ENCODE measurements at places on chromosomes 4 and X.

DNA sequence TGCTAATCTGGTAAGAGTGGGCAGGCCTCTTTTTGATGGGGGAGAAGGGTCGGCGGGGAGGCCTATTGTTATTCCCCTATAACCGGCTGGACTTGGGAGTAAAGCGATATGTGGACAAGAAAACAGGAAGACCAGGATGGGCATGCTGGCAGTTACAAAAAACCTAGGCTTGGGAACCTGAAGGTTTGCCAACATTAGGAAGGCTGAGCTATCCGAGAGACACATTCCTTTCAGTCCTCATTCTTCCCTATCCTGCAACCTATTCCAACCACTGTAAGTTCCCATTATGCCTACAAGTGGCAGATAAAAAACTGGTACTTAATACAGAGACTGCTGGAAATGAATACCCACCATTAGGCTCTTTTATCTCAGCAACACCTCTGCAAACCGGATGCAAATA lies 32.4 kb upstream of the CT47C1 start:
- no peak for DNase-seq

DNA sequence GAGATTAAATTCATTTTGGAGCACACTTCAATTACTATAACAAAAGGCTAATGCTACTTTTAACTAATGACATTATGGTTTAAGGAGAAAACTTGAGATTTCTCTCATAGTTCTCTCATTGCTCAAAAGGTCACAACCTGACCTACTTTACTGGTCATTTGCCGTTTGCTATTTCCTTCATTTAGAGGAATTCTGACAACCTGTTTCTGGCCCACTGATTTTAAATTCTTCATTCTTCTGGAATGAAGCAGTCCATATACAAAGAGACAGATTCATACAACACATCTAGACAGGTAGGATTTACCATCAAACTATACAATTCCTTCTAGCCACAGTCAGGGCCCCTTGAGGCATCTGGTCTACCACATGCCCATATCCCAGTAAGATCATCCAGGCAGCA lies 14.2 kb downstream of the RNF150 start:
- DNase-seq: no peak

- DNase-seq: no peak
These were observed 90.4 kb upstream of the RASGEF1B start for GRCh38 chr4:81562093-81562492.

- no peak for DNase-seq
These were observed 62.9 kb downstream of the NELFA start for GRCh38 chr4:1945912-1946311.

GRCh38 chr4:1305781-1306455 lies 16.2 kb downstream of the MAEA start:
- DNase-seq: no peak

DNA sequence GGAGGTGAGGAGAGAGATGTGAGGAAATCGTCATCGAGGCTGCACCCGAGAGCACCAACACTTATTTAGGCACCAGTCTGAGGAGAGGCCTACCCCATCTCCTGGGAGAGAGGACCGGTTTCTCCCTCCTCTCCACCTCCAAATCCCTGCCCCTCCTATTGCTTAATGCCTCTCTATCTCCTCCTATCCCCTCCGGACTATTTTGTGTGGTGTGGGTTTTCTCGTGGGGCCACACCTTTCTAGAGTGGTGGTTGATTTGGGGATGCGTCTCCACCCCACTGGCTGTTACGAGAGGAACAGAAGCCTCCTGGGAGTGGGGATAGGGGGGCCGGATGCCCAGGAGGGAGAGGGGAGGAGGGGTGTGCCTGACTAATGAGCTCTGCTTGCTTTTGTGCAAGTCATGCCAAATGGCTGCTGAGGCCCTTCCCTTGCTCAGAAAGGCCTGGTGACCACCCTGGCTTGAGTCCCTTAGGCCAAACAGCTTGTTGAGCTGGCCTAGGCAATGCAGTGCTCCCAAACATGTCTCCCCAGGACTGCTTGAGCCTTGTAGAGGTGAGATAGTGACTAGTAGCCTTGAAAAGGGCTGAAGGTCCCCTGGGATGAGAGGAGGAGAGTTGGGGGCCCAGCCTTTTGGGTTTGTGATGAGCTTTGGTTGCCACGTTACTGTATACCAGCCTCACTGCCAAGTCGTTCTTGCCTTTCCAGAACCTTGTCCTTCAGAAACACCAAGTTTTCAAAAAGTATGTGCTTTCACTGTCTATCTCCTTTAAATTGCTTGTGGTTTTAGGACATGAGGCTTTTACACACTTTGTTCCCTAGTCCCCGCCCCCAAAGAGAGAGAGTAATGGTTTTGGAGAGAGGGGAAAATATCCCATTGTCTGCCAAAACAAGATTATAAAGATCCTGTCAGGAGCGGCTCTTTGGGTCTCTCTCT lies 1.2 kb downstream of the MSN start:
- peak; percentile 53 for DNase-seq

- DNase-seq: peak; percentile 14
These were observed 5.7 kb downstream of the TCEANC start for GRCh38 chrX:13658602-13659001.

DNA sequence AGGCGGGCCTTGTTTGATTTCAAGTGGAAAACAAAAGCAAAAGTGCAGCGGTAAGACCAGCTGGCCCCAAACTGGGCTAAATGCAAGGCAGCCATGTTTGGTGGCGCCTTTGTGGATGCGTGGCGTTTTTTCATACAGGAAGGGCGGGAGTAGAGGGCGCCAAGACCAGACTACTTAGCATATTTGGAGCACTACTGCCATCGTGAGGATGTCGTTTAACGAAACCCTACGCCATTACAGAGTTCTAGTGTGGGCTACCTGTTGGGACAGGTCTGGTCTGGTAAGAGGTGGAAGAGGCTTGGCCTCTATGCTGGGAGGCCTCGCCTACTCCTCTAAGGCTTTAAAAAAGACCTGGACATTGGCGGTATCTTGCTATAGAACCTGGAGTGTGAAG lies 230.7 kb upstream of the STK26 start:
- DNase-seq: peak; percentile 88

- DNase-seq: peak; percentile 94
These were observed at the start of gene ATP8A1 for GRCh38 chr4:42656944-42657792. TSS of gene ATP8A1 (minus strand) at chr4:42657105. CDS start at chr4:42656873, 232 bp downstream.

- DNase-seq: no peak
These were observed 158.1 kb downstream of the MGST2 start for GRCh38 chr4:139823746-139824145.

- DNase-seq: no peak
These were observed 1.7 kb downstream of the SLAIN2 start for GRCh38 chr4:48343035-48343434.

DNA sequence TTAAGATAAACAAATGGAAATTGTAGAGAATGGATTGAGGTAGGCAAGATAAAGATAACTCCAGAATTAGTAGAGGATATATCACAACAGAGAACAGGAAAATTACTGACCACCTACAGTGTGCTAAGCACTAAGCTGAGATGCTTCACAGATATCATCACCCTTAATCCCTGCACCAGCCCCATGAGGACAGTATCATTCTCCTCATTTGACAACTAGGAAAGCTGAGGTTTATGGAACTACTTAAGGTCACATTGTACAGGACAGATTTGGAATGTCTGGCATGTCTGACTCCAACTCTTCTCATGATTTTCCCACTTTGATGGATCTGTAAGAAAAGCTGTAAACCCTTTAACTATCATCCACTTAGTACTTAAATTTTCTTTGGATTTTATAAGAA lies 95.5 kb downstream of the CASK start:
- no peak for DNase-seq

GRCh38 chr4:113394730-113395530 lies 345.5 kb downstream of the ANK2 start:
- peak; percentile 70 for DNase-seq

- no peak for DNase-seq
These were observed 2.2 kb downstream of the RBM10 start for GRCh38 chrX:47146936-47147859.

GRCh38 chrX:124501586-124501985 lies 155.2 kb downstream of the SH2D1A start:
- DNase-seq: no peak

- DNase-seq: no peak
These were observed 23.8 kb downstream of the SSX1 start for GRCh38 chrX:48278958-48279357.

DNA sequence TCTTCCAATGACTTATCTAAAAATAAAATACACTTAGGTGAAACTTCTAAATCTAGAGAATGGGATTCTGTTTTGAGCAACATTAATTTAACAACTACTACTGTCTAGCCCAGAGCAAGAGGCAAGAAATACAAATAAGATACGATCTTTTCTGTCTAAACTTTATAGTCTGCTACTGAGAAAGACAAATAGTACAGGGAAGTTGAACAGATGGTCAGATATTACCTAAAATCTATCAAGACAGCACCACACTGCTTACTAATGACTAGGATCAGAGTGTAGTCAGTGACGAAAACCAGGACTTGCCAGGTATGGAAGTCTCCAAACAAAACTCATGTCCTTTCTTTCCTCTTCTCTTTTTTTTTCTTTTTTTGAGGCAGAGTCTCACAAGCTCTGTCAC lies 7.1 kb downstream of the FAM13A start:
- DNase-seq: no peak

DNA sequence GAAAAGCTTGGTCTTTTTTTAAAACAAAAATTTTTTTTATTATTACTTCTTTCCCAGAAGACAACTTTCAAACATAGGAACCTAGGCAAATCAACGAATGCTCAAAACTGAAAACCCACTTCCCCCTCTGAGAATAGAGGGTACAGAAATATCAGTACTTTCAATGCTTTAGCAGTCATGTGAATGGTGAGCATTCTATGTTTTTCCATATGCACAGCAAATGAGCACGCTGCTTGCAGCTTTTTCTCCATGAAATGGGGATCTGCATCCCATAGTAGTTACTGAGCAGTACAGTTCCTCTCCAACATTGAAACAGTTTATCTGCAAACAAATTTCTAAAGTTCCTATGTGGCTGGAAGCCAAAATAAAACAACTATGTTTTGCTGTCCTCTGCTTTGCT lies 108.4 kb upstream of the BMP2K start:
- DNase-seq: no peak

DNA sequence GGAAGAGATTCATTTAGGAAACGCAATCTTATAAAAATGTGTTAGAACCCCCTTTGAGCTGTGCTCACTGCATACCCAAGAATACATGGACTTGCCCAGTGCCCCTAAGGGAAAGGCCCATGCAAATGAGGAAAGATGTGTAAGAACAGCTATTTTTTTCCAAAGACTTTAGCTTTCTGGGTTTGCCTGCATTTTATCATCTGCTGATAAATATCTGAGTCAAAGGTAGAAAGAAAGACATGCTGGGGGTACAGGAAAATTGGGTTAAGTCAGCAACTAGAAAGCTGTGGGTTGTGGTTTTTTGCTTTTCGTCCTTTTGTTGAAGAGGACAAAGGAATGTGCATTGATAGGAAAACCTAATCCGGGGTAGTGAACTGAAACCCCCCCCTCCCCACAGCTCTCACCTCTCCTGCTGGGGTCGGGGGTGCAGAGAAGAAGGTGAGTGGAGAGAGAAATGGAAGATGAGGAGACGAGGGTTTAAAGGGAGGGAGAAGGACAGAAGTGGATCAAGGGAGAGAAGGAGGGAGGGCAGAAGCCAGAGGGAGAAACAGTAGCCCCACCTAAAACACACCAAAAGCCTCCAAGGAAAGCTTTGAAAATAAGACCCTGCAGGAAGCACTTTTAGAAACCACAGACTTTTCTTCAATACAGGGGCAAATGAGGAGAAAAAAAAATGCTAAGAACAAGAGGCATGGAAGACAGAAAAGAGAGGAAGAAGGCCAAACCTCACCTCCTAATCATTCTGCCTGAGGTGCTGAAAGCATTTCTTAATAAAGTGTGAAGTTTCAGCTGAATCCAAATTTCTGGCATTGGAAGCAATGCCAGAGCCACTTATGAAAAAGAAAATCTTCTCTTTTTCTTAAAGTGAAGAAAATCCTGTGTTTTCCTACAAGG lies 49.3 kb downstream of the KDR start:
- DNase-seq: peak; percentile 1

DNA sequence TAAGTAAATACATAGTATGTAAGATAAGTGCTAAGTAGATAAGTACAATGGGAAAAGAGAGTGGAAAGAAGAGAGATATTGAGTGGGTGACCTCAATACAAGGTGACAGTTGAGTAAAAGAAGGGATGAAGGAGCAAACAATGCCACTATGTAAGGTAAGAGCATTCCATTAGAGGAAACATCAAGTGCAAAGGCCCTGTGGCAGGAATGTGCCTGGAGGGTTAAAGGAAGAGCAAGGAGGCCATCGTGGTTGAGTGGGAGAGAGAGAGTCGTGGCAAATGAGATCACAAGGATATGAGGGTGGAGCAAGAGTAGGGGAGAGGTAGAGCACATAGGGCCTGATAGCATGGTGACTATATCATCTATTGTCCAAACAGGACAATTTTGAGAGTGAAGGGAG lies 13.4 kb downstream of the EDNRA start:
- no peak for DNase-seq

DNA sequence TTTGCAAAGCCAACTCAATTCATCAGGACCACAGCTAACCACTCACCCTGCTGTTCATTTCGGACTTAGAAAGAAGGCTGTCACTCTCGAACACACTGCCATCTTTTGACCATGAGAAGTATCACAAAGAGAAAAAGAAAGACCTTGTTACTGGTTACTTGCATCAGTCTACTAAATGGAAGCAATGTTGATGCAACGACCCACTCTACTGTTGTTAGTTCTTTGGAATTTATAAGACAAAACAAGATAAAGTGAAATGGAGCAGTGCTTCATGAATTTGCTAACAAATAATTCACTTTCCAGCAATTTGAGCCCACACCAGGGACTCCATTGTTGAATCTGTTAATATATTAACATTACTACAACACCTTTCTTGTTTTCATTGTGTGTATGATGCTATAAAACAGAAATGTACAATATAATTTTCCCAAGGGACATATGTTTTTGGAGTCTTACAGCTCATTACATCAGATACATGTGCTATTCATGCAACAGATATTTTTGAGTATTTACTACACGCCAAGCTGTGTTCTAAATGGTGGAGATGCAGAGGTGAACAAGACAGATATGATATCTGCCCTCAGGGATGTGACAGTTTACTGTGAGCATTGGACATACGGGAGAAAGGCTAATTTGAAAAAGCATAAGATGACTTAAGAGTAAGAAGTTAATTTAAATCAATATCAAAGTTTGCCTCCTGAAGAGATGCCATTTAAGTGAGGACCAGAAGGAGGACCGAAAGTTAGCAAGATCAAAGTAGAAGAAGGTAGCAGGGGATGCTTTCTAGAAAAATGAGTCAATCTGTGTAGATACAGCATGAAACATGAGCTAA lies 87.2 kb downstream of the AREG start:
- DNase-seq: peak; percentile 2
